Renal cortex interstitium (tissue), 15 donors: ENCODE measurements at places on chromosomes 3 and 15.
A peak's percentile ranks its signal among the peaks of the same experiment; 100 is the strongest.

GRCh38 chr3:30720586-30721313 is 114.3 kb downstream of the TGFBR2 start:
- no peak for DNase-seq

- no peak for DNase-seq
These were observed 49.1 kb upstream of the RAB6B start for GRCh38 chr3:133944641-133945380.

- DNase-seq = no peak
These were observed 287.8 kb upstream of the WNT5A start for GRCh38 chr3:55774856-55775255.

DNA sequence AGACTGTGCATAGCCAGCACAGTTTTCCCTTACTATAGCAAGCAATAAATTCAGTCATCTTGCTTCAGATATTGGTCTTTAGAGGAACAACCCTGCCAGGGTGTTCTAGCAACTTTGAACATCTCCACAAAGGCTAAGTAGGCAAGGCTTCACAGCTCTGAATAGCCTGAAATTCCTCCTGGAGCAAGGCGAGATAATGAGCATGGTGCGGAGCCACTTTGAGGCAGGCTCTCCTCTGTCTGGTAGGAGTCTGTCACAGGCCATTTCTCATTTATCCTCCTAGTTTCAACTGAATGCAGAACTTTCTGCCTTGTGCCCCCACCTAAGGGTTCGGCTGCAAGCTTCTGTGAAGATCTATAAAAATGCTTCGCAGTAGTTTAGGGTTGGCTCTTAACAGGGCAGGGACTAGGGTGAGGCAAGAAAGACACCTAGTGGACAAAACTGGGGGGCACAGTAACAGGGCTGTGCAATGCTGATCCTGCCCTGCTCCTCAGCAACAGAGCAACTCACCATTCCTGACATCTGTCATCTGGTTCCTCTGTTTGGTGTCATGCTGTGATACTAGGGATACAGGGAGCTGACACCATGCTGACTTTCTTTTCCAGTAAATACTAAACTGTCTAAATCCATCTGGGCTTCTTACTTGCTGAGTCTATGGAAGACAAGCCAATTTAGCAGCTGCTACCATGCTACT is 16.6 kb upstream of the EHHADH start:
- DNase-seq = no peak

- DNase-seq = no peak
These were observed 56.8 kb upstream of the CACNA2D3 start for GRCh38 chr3:54065586-54065985.

DNA sequence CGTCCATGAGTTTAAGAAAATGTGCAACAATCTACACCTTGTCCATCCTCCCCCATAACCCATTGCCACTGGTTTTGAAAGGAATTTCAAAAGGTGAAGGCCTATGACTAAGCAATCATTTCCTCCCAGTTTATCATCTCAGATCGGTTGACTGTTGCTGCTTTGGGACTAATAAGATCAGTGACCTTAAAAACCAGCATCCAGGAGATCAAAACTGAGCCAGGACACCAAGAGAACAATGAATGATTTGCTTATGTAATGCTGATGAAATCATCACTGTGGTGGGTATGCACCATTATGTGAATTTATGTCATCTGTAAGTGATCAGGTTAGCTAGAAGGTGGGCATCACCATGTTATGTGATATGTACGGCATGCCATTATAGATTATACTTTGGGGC is 195.5 kb downstream of the SSR3 start:
- no peak for DNase-seq

- no peak for DNase-seq
These were observed 68.5 kb downstream of the WWTR1 start for GRCh38 chr3:149589332-149589731.

DNA sequence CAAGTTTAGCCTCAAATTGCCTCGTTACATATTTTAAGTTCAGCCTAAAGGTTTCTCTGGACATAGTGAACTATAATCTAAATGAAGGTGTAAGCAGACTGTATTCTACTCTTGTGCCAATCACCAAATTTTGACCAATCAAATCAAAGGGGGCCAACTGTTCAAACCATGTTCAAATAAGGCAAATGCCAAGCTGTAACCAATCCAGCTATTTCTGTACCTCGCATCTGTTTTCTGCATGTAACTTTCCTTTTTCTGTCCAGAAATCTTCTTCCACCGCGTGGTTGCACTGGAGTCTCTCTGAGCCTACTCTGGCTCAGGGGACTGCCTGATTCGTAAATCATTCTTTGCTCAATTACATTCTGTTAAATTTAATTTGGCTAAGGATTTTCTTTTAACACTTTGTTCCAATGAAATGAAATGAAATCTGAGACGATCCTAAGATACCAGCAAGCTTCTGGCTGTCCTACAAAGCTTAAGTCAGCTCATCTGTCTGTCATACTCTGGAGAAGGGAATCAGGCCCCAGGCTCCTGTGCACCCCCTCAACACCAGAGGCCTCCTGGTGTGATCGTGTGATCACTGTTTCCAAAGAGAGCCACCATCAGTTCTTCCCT is 53.2 kb upstream of the ZNF148 start:
- no peak for DNase-seq

DNA sequence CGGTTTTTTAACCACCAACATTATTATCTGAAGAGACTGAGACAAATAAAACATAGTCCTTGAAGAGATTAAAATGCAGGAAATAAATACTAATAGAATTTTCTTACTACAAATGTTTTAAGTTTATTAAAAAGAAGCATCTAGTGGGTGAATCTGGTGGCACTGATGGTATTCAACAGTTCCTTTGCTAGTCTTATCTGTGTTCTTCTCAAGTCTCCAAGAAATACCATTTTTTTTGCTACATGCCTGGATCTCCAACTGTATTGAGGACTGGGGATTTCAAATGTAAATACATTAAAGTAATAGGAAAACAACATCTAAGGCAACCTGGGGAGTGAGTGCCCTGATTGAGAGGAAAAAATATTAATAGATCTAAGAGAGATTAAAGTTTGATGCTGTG is 21.9 kb downstream of the THOC7 start:
- no peak for DNase-seq

DNA sequence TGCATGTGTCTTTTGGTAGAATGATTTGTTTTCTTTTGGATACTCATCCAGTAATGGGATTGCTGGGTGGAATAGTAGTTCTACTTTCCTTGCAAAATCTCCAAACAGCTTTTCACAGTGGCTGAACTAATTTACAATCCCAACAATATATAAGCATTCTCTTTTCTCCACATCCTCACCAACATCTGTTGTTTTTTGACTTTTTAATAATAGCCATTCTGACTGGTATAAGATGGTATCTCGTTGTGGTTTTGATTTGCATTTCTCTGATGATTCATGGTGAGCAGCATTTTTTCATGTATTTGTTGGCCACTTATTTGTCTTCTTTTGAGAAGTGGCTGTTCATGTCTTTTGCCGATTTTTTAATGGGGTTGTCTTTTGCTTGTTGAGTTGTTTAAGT is 55.8 kb downstream of the ST8SIA2 start:
- no peak for DNase-seq

DNA sequence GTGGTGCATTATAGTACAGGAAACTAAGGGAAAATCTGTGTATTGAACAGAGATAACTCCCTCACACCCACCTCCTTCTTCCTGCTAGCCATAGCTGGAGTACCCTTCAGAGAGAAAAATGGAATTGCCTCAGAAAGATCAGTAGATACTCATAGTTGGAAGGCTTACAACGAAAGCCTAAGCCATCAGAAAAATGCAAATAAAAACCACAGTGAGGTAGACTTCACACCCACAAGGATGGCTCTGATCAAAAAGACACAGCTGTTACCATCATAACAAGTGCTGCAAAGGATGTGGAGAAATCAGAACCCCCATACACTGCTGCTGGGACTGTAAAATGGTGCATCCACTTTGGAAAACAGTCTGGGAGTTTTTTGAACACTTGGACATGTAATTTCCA is 7.4 kb upstream of the DLG1 start:
- DNase-seq = no peak

- DNase-seq = peak; percentile 6
These were observed 40.5 kb downstream of the FEZF2 start for GRCh38 chr3:62332835-62333244.

DNA sequence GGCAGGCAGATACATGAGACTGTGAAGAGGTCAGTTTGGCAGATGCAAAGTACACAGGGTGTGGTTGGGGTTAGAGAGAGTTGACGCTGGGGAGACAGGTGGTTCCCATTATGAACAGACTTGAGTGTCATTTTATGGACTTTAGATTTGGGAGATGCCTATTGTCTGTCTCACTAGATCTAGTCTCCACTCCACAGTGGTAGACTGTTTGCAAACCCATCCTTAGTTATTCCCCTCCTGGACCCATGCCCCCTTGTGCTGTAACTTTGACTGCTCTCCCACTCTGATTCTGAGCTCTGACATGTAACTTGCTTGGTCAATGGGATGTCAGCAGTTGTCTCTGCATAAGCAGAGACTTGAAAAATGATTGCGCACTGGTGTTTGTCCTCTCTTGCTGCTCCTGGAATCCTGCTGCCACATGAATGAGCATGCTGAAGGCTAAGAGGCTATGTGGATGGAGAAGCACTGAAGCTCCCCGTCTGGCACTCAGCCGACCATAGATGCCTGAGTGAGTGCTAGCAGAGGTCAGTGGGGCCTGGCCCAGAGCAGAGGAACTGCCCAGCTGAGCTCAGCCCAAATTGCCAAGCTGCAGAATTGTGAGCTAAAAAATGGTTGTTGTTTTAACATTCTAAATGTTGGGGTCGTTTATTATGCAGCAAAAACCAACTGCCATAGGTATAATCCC is 88.2 kb downstream of the FAM43A start:
- DNase-seq = no peak
